ENCODE measurements at places on chromosomes 16 and 17. TPM values are rescaled to one million over a fixed set of nuclear protein-coding genes. Genes with fewer than 3 reads are reported as not detected.

The DBNDD1 gene
- 6.2 TPM for total RNA-seq

The CD300E gene
- total RNA-seq = 2.2 TPM

The ZNF423 gene
- 3.3 TPM for total RNA-seq

The TP53TG3 gene
- total RNA-seq = not detected

The MARVELD3 gene
- total RNA-seq = not detected

The SDR42E1 gene
- 0.94 TPM for total RNA-seq

The KRTAP4-3 gene
- not detected for total RNA-seq

The SRSF2 gene
- 79.5 TPM for total RNA-seq

The KCNH4 gene
- 0.28 TPM for total RNA-seq

DNA sequence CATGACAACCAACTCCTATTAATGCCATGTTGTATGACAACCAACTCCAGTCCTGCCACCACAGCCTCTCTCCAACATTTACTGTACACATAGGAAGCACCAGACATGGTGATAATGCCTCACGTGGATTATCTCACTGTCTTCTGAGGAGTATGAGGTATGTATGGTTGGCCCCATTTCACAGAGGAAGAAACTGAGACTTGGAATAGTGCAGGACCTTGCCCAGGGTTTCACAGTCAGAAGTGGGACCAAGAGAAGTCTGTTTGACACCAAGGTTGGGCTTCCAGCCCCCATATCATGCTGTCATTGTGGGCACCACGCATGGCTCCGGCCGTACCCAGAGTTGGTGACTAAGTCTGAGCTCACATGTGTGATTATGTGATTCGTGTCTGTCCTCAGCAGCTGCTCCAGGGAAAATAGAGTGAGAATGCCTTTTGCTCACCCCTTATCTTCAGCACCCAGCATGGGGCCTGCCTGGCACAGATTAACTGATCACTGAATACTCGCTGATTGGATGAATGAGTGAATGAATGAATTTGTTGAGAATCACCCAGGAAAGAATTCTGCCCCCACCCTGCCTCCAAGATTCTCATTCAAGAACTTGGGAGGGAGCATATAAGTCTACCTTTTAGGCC, 204.1 kb upstream of the NLRP1 start:
- DNase-seq = no peak

- DNase-seq = peak; percentile 61
Measured at GRCh38 chr16:66979011-66979717, 9.2 kb upstream of the CES4A start.

GRCh38 chr16:70473446-70474319, 19.3 kb downstream of the FCSK start:
- DNase-seq = no peak

DNA sequence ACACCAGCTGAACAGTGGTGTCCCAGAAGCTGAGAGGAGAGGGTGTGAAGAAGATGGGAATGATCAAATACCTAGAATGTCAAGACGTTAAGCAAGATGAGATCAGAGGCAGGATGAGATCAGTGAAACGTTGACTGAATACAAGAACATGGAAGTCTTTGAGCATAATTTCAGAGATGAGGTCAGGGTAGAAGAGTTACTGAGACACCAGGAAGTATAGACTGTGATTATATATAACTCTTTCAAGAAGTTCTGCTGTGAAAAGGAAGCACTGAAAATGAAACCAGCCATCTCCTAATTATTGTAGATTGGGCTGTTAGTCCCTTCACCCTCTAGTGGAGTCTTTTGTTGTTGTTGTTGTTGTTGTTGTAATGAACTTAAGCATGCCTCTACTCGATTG, 9.1 kb downstream of the SHCBP1 start:
- DNase-seq = no peak

DNA sequence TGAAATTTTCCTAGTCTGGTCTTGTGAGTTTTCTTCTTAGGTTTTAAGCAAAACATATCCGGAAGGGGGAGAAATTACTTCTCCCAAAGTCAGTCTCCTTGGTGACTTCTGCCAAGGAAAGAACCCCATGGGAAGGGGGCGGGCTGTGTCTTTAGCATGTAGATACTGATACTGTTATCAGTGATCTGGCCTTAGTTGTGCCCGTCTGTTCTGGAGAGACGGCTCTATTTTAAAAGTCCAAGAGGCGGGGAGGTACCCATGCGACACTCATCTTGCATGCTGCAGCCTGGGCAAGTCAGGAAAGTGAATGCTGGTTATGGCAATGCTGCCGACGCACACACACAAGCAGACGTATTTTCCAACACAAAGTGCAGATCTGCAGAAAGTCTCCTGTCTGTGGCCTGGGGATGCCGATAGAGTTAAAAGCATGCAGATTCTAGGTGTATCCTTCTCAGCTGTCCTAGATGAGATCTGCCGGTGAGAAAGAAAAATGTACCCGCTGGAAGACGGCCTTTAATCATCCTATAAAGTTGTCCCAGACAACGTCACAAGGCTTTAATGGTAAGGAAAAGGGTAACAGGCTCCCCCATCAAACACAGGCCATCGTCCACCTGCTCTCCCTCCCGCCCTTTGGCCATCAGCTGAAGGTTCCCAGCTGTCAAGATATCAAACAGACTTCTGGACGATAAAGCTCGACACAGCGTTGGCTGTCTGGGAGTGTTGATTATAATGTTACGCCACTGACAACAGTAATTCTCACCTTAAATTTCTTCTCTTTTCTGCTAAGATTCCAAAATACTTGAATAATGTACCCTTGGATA, 9.0 kb downstream of the RBFOX3 start:
- DNase-seq = no peak

- DNase-seq = peak; percentile 35
Measured at GRCh38 chr17:8606401-8606800, 24.1 kb downstream of the MYH10 start.

DNA sequence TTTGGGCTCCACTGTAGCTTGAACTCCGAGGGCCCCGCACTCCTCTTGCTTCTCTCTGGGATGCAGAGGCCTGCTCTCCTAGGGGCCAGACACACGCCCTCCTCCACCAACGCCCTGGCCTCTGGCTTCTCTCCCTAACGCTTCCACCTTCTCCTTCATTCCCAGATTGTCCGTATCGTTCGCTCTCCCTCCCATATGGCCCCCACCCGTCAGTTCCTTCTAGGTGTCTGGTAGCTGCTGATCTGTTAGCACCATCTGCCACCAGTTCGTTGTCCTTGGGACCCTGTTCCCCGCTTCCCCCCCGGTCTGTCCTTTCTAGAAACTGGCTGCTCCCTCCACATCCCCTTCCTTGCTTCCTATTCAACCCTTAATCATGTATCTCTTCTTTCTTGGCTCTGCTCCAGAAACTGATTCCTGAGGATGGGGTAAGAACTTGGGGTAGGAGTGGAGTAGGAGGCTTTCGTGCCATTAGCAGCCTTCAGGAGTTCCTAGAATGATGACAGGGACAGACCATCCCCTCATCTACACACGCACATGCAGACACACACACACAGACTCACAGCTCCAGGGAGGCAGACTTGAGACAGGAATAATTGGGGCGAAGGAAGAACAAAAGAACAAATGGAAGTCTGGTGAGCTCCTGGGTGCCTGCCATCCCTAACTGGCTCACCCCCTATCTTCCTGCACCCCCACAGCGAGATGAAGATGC, 4.3 kb downstream of the ATP1B2 start:
- DNase-seq = no peak

GRCh38 chr17:71099003-71099714, 929.8 kb downstream of the KCNJ2 start:
- DNase-seq = no peak

DNA sequence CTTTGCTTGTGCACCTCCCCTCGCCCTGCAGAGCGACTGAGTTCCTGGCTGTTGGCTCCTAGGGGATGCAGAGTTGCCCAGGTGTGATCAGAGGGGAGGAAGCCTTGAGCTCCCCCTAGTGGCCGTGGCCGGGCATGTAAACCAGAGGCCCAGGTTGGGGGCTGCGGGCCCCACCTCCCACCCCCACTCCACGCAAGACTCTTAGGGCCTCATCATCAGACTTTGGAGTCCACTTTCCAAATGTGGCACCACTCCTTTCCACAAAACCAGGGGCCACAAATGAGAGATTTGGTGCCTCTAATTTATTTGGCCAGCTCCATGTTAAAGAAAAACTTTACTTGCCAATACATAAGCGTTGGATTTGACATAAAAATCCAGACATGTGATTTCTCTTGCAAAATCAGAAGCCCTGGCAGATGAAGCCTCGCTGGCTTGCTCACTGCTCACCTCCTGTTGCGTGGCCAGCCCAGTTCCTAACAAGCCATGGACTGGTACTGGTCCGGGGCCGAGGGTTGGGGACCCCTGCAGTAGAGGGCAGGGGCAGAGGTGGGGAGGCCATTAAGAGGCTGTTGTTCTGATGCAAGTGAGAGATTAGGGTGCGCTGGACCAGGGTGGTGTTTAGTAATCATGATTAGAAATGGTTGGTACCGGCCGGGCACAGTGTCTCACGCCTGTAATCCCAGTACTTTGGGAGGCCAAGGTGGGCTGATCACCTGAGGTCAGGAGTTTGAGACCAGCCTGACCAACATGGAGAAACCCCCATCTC, 28.7 kb upstream of the GAS7 start:
- DNase-seq = peak; percentile 32

DNA sequence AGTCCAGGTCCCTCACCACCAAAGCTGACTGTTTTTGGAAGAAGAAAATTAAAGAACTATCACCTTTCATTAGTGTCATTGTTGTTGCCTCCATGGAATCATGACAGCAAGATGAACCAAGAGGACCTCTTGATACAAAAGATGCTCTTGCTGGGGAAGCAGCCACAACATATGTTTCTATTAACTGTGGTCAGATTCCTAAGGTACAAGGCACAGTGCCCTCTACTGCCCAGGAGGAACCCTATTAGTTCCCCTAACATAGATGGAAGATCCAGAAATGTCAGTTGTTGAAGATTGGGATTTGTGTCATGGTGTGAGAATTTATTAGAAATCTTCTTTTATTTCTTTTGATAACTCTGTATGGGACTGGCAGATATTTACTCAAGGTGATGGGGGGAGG, 188.2 kb upstream of the ANKFN1 start:
- no peak for DNase-seq

- no peak for DNase-seq
Measured at GRCh38 chr17:74134991-74135390, 68.5 kb upstream of the RPL38 start.

- no peak for DNase-seq
Measured at GRCh38 chr17:73646409-73647300, 2.4 kb upstream of the SDK2 start.

- DNase-seq = no peak
Measured at GRCh38 chr16:29915590-29916247, 10.3 kb downstream of the KCTD13 start.

DNA sequence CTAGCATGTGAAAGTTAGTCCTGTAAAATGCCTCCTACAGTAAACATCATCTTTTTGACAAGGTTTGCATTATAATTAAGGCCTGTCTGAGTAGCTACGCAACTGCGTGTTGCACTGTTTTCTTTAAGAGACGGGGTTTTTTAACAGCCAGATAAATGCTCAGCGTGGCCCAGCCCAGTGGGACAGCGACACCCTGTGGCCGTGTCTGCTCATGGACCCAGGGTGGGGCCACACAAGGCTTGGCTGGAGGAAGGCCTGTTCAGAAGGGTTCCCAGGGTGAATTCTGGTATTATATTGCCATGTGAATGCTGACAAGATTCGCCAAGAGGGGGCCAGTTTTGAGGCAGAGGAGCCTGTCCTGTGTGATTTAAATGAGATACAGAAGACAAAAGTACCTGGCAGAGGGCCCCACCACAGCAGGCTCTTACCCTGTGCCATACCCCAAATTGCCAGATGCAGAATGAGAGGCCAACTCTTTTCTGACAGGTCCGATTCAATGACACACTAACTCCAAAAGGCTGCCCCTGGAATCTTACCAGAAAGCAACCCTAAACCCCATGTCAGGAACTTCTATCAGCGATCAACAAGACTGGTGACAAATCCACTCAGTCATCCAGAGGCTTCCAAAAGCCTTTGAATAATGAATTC, 65.9 kb upstream of the IRX6 start:
- DNase-seq = peak; percentile 35

DNA sequence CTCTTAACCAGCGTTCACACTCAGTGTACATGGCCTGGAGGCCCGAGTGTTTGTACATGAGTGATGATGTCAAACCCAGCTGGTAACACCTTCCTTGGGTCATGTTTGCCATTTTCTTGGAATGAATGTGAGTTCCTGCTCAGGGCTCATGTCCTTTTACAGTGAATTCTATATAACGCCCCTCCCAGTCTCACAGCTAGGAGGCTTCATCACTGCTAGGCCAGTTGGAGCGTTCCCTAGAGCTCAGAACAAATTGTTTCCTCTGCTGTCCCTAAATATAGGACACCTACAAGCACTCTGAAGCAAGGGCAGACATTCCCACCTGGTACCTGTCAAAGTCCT, 5.5 kb downstream of the TIMM22 start:
- no peak for DNase-seq

DNA sequence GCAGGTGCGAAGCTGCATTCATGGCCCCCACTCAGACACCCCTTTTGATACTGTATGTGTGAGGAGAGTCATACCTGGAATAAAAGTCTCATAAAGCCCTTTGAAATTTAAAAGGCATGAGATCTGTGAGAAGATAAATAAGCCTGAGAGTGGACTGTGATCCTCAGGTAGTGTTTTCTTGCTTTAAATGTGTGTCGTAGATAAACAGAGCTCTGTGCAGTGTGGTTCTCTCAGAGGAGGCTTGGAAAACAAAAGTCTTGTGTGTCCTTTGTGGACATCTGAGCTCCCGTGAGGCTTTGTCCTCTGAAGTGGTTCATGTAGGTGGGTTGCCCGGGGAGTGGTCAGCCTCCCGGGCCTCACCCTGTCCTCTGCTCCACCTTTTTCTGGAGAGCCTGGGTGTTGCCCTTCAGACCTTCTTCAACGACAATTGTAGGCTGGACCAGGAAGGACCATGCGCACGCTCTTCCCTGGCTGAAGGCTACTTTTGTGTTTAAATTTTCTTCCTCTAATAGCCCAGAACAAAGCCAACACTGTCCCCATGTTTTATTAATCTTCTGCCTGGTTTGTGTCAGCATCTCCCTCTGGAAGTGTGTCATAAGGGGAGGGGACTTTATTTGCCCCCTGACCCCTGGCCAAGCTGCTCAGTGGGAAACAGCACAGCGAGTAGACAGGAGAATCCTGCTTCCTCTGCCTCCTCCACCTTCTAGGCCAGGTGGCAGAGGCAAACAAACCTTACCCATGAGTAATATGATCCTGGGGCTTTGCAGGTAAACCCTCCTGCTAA, 151.2 kb downstream of the MSI2 start:
- no peak for DNase-seq

- DNase-seq = no peak
Measured at GRCh38 chr16:85334718-85335583, 222.7 kb upstream of the CIBAR2 start.

GRCh38 chr17:76262732-76263344, 2.3 kb upstream of the UBALD2 start:
- no peak for DNase-seq

- DNase-seq = no peak
Measured at GRCh38 chr17:8703001-8703400, 41.6 kb downstream of the CCDC42 start.

- DNase-seq = no peak
Measured at GRCh38 chr17:6857336-6857735, 25.8 kb upstream of the TEKT1 start.
